ENCODE measurements at places on chromosomes 11 and 22.

- DNase-seq: no peak
These were observed 320.8 kb downstream of the BLID start for GRCh38 chr11:121795174-121795573.

DNA sequence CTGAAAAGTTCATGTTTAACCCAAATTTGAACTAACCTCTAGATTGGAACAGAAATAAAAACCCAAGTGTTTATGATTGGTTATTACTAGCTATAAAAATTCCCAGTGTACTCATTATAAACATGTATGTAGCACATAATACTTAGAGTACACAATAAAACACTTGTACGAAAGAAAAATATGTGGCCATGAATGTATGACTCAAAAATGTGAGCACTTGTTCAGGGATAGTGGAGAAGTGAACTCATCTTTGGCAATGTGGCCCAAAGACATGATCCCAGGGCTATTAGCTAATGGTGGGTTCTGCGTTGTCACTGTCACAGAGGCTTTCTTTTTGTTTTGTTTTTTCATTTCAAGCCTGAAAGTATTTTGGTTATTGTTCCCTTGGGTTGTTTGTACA lies 72.0 kb downstream of the PPFIBP2 start:
- no peak for DNase-seq

- no peak for DNase-seq
These were observed 59.0 kb downstream of the ST14 start for GRCh38 chr11:130218501-130219070.

GRCh38 chr11:44829838-44830237 lies 103.1 kb downstream of the TSPAN18 start:
- DNase-seq: no peak

GRCh38 chr11:34512840-34513681 lies 533 bp downstream of the ELF5 start:
- DNase-seq: peak; percentile 4

- no peak for DNase-seq
These were observed 3.4 kb downstream of the TOM1 start for GRCh38 chr22:35303029-35303624.

- no peak for DNase-seq
These were observed 9.3 kb downstream of the NUP50 start for GRCh38 chr22:45172881-45173585.

Measured in skeletal muscle cell (primary cell).